ENCODE measurements at places on chromosomes 3 and 15.

DNA sequence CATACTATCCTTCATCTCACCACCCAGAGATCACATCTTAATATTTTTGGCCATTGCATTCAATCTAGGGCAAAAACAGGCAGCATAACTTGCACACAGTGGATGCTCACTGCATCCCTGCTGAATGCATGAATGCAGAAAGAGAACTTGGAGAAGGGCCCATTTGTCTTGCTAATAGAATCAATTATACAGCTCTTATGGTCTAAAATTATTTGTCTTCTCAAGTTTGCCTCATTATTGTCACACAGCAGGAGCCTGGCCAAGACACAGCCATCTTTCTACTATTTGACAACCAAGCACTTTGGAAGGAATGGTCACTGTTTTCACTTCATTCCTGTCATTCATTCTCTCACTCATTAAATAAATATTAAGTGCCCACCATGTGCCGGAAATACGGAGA lies 1.2 kb upstream of the ARHGEF26 start:
- DNase-seq = no peak

GRCh38 chr3:22887664-22888291 lies 315.3 kb upstream of the UBE2E2 start:
- DNase-seq = no peak

- no peak for DNase-seq
Observed at GRCh38 chr3:100076731-100077529, 37.4 kb downstream of the FILIP1L start.

DNA sequence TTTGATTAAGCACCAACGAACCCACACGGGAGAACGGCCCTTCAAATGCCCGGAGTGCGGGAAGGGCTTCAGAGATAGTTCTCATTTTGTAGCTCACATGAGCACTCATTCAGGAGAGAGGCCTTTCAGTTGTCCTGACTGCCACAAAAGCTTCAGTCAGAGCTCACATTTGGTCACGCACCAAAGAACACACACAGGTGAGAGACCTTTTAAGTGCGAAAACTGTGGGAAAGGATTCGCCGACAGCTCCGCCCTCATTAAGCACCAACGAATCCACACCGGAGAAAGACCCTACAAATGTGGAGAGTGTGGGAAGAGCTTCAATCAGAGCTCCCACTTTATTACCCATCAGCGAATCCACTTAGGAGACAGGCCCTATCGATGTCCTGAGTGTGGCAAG lies 8.7 kb downstream of the ZNF774 start:
- no peak for DNase-seq

GRCh38 chr3:136982520-136983138 lies 24.8 kb downstream of the IL20RB start:
- no peak for DNase-seq

DNA sequence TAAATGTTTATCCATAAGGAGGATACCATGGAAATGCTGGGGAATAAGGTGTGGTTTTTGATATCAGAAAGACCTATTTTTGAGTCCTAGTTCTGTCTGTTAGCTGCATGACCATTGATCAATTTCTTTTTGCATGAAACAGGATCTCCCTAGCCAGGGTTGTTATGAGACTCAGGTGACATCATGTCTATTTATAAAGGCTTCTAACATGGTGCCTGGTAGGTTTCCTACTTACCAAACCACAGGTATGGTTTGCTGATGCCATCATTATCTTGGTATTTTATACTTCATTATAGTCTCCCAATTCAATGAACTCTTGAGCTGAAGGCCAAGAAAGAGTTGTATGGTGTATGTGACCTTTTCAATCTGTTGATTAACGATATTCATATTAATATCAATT lies 144.0 kb downstream of the CLSTN2 start:
- no peak for DNase-seq

DNA sequence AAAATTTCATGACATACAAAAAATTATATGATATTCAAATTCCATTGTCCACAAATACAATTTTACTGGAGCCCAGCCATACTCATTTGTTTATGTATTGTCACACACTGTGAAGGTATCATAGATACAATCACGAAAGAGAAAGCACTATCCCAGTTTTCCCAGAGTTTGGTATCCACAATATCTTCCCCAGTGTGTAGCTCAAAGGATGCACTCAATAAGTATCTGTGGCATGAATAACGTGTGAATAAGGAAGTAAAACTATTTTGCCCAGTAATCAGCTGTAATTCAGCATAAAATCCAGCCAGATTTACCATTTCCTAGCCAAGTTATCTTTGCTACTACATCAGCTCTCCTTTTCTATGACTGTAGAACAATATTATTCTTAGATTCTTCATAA lies 131.3 kb upstream of the KCNMB2 start:
- no peak for DNase-seq

- no peak for DNase-seq
Observed at GRCh38 chr3:31262201-31262600, 270.5 kb upstream of the STT3B start.

DNA sequence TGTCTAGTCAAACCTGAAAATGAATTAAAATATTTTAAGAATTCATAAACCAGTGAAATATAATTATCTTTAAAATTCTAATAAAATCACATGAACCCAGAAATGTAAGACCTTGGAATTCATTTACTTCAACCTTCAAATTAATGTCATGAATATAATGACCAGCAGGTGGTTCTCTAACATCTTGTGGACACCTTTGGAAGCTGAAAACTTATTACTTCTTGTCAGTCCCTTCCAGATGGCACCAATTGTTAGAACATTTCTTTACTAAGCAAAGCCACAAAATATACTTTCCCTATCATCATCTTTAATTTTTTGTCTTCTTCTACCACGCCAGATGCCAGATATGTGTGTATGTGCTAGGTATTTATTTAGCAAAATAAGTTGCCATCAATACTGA lies 240.0 kb downstream of the MBNL1 start:
- DNase-seq = no peak

- DNase-seq = no peak
Observed at GRCh38 chr3:171266034-171266739, 194.0 kb downstream of the TNIK start.

DNA sequence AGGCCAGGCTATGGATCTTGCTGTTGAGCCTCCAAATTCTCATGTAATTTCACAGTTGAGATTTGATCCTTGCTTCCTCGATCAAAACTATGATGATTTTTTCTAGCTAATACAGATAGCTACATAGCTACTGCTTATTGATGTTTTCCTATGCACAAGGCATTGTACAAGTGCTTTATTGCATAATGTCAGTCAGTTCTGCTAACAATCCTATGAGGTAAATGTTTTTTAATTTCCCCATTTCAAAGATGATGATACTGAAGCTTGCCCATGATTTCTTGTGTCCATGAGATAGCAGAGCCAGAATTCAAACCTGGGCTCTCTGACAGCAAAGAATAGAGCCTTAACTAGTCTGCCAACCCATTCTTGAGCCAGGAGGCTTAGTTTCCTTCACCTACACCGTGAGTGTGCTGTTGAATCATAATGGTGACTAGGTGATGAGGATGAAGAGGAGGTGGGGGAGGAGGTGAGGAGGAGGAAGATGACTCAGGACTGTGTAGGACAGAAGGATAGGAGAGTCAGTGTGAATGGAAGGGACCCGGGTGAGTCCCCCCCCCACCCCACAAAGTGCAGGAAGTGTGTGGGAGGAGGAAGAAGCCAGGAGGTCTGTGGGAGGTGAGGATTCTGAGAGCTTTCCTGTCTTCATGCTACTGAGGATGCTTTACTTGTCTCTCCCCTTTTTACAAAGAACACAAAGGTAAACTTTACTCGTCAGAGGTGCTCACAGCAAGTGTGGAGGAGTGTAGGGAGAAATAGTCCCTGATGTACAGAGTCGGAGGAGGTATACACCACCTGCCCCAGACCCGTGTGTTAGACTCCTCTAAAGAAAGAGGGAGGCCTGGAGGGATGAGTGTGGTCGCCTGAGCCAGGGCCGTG lies 3.6 kb downstream of the TAGLN3 start:
- no peak for DNase-seq

GRCh38 chr3:59538753-59539432 lies 489.1 kb upstream of the CFAP20DC start:
- DNase-seq = no peak

- DNase-seq = no peak
Observed at GRCh38 chr3:13305623-13306022, 114.5 kb downstream of the NUP210 start.

DNA sequence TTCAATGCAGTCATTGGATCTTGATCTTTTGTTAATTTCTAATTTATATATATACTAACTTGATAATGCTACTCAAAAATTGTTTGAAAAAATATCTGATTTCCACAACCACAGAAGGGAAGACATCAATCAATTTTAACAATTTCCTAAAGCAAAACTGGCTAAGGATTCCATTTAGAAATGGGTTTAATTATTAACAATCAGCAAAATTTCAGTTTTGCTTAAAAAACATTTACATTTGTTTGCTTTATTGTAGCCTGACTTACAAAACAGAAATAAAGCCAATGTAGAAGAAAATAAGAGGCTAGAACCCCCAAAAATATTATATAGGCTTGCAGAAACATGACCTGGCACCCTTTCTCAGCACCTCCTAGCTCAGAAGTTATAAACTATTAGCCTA lies 74.9 kb downstream of the LRRFIP2 start:
- DNase-seq = no peak

GRCh38 chr15:71112429-71112828 lies 2.8 kb upstream of the THSD4 start:
- DNase-seq = no peak

- no peak for DNase-seq
Observed at GRCh38 chr3:161449785-161450184, 46.8 kb upstream of the OTOL1 start.

GRCh38 chr3:112013784-112014143 lies 15.0 kb downstream of the TAGLN3 start:
- no peak for DNase-seq

GRCh38 chr3:134693226-134693625 lies 42.4 kb upstream of the KY start:
- no peak for DNase-seq

DNA sequence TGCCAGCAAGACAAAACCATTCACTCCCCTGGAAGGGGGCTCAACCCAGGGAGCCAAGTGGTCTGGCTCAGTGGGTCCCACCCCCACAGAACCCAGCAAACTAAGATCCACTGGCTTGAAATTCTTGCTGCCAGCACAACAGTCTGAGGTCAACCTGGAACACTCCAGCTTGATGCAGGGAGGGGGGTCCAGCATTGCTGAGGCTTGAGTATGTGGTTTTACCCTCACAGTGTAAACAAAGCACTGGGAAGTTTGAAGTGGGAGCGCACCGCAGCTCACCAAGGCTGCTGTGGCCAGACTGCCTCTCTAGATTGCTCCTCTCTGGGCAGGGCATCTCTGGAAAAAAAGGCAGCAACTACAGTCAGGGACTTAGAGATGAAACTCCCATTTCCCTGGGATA lies 81.7 kb downstream of the MSL2 start:
- DNase-seq = no peak

DNA sequence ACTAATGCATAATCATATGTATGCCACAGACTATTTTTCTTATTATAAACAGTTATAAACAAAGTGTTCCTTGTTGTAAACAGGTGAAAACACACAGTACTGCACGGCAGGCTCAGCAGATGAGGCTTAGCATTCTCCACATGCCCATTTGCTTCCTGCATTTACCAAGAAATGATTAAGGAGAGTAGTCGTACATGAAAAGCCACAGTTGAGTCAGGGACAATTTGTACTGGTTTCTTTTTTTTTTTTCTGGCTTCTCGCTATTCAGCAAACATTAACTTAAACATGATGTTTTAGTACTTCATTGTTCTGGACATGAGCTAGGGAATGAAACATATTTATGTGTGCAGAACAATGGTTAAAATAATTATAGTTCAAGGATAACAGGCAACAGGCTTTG lies 63.4 kb downstream of the GHSR start:
- DNase-seq = no peak

GRCh38 chr15:56736881-56737707 lies 3.8 kb upstream of the ZNF280D start:
- no peak for DNase-seq

- DNase-seq = no peak
Observed at GRCh38 chr15:100877551-100877950, 2.1 kb upstream of the ALDH1A3 start.

DNA sequence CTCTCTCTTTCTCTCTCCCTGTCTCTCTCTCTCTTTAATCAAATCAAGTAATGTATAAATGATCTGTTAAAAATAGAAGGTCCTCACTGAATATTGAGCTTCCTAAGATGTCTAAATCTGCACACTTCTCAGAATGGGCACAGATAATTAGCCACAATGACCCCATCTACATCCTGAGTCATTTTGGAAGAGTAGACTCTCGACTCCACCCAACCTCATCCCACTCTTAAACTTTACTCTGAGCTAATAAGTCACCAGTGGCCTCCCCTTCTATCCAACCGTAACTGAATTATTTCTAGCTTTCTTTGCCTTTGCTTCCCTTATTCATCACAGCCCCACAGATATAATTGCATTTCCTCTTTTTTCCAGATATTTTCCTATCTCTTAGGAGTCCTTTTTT lies 326.5 kb upstream of the ZNF717 start:
- no peak for DNase-seq

GRCh38 chr3:186268616-186269448 lies 93.2 kb downstream of the DGKG start:
- DNase-seq = no peak

- no peak for DNase-seq
Observed at GRCh38 chr3:128532012-128532983, 39.3 kb upstream of the GATA2 start.

DNA sequence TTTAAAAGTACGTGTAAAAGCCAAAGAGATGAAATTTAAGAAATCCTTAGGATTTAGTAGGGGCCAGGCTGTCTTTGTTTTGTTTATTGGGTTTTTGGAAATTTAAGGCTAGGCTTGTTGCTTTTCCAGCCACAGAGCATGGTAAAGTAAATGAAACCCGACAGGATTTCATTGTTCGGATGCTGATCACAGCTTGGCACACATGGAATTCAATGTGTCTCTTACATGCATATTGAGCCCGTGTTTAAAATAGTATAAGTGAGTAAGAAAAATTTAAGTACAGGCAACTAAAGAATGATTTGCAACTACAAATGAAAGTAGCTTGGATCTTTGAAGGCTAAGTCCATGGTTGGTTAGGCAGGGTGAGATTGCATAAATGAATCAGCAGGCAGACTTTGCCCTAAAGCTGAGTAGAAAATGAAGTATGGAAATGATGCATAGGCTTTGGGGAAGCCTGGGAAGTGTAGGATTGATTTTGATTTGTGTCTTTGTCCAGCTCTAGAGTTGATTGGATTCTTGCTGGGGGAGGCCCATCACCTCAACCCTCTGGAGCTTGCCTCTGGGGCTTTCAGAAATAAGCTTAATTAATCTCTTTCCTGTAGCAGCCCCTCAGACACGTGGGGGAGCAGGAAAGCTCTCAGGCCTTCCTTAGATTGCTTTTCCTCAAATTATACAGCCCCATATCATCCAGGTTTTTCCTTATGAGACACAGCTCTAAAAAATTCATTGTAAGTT lies 68.2 kb upstream of the ADAMTSL3 start:
- no peak for DNase-seq

- DNase-seq = no peak
Observed at GRCh38 chr15:39188314-39188713, 392.6 kb upstream of the THBS1 start.

- no peak for DNase-seq
Observed at GRCh38 chr15:31255176-31255510, 71.5 kb upstream of the KLF13 start.

Data from 8988T (cell line).